ENCODE measurements at places on chromosomes 1 and 21.

- no peak for DNase-seq
These were observed 30.4 kb downstream of the ATP2B4 start for GRCh38 chr1:203656796-203657747.

DNA sequence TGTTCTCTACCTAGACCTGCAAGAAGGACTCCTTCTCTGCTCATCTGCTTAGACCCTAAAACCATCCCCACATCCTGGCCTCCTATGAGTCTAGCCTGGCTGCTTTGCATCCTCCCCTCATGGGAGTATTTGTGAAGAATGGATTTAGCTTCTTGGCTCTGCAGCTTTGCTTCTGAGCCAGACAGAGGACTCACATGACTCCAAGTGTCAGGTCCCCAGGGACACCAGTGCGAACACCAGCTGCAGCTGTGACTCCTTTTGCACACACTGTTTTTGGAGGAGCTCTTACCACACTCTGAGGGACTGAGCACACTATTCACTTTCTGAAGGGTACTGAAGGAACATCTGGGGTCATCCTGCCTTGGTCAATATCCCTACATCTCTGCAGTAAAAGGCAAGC is 131.8 kb upstream of the SGIP1 start:
- DNase-seq = no peak

DNA sequence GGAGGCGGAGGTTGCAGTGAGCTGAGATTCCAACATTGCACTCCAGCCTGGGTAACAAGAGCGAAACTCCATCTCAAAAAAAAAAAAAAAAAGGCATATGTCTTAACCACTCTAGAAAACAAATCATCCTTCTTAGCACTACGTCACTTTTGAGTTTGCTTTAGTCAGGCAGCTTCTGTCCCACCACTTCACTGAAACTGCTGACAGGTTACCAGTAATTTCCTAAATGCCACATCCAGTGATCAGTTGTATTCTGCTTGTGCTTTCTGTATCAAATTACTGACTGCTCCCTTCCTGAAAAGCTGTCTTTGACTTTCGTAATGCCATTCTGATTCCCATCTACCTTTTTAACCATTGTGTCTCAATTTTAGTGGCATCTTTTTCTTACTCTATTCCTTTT is 21.7 kb downstream of the RCOR3 start:
- no peak for DNase-seq

DNA sequence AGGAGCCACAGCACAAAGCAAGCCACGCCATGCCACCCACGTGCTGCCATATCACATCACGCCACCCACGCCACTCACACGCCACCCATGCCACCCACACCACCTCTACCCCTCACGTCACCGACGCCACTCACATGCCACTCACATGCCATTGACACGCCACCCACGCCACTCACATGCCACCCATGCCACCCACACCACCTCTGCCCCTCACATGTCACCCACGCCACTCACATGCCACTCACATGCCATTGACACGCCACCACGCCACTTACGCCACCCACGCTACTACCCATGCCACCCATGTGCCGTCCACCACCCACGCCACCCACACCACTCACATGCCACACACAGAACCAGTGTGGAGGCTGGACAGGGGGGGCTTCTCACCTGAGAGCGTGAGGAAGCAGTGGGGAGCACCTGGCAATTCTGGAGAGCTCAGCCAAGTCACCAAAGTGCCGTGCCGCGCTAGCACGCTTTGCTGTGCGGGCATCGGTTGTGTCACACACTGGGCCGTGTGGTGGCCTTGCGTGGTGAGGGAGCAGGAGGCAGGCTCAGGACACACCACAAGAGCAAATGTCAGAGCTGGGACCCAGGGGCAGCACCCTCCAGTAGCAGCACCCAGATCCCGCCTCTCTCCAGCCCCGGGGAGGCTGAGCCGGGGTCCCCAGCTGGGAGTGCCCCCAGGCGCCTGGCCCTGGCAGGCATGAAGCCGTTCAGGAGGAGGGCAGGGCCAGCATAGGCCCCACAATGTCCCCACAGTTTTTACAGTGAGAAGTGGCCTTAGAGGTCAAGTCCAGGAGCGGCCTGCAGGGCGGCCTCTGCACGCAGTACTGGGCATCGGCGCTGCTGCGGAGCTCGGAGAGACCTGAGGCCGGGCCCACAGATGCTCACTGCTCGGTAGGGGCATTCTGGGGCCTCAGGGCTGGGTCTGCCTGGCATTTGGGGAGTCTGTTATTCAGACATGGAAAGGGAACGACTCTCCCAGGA is 70.0 kb downstream of the AGPAT3 start:
- no peak for DNase-seq

- DNase-seq = no peak
These were observed 7.4 kb downstream of the PLEKHN1 start for GRCh38 chr1:973459-974292.

DNA sequence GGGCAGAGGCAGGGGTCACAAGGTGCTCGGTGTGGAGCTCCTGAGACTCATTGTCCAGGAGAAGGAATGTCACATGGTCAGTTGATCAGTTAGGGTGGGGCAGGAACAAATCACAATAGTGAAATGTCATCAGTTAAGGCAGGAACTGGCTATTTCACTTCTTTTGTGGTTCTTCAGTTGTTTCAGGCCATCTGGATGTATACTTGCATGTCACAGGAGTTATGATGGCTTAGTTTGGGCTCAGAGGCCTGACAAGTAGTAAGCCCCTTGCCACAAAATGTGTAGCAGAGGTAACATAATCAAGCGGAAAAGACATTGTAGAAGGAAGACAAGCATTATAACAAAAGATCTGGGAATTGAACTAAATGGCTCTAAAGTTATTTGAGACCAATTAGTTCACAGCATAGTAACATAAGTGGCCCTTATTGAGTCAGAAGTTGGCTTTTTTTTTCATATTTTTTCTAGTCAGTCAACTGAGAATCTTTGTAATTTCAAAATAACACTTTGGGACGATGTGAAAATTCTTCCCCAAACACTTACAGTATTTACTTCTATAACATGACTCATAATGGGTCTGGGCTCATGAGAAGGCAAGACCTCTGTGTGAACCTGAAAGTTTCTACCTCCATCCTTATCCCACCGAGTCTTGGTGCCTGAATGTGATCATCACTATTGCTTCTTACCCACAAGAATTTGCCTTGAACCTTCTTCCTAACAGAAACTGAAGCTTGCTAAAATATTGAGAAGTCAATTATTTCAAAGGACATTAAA is 137.0 kb upstream of the DPT start:
- no peak for DNase-seq

GRCh38 chr1:172948457-172948856 is 102.3 kb downstream of the TNFSF18 start:
- peak; percentile 38 for DNase-seq

DNA sequence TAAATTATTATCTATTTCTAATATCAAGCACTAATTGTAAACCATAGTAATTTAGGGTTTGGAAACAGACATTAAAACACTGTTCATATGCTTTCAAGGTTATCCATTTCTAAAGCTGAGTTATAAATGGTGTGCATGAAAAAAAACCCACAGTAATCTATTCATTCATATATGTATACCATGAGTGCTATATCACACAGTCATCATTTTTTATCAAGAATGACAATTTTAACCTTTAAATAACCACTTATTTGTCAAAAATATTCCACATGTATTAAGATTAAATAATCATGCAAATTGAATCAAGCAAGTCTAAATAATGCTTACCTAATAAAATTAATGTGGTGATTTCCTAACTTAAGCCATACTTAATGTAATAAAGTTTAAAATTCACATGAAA is 6.0 kb downstream of the ZSWIM5 start:
- DNase-seq = no peak

DNA sequence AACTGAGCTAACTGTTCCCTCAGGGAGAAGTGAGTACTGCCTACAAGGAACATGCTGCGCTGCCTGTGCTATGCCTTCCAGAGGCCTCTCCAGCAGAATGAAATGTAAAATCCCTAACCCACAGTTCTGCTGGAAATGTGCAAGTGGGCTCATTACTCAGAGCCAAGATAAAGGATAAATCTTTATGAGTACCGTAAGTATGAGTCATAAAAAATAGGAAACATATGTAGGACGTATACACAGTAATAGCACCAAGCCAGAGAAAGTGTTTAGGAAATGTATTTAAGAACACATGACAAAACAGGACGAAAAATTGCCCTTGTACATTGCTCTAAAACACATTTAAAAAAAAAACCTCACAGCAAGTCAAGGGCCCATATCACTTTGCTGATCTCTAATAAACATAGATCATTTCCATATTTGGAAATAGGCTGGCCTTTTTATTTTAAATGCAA is 104.6 kb downstream of the TGFBR3 start:
- no peak for DNase-seq

DNA sequence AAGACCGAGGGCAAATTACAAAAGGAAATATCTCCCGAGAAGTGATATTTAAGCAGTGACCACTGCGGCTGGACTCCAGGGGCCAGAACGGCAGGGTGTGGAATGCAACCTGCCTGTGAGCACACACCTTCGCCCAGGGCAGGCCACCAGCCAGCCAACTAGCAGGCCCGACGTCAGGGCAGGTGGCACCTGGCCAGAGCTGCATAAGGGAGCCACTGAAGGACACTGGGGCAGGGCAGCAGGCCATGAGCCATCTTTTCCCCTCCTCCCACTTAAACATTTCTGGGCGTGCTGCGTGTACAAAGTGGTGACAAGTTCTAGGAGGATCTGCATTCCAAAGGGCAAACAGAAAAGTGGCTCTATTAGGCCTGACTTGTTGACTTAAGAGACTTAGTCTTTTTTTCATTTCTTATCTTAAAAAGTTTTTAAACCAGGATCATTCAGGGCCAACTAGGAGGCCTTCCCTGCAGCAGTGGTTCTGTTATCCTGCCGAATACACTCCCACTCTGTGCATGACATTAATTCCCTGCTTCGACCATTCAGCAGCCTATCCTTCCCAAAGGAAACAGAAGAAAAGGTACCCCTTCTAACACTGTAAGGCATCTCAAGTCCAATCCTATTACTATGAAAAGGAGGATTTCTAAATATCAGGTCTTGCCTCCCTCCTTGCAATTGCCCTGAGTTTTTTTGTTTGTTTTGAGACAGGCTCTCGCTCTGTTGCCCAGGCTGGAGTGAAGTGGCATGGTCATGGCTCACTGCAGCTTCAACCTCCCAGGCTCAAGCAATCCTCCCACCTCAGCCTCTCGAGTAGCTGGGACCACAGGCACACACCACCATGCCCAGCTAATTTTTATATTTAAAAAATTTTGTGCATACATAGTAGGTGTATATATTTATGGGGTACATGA is 96.3 kb downstream of the BCAR3 start:
- peak; percentile 29 for DNase-seq

DNA sequence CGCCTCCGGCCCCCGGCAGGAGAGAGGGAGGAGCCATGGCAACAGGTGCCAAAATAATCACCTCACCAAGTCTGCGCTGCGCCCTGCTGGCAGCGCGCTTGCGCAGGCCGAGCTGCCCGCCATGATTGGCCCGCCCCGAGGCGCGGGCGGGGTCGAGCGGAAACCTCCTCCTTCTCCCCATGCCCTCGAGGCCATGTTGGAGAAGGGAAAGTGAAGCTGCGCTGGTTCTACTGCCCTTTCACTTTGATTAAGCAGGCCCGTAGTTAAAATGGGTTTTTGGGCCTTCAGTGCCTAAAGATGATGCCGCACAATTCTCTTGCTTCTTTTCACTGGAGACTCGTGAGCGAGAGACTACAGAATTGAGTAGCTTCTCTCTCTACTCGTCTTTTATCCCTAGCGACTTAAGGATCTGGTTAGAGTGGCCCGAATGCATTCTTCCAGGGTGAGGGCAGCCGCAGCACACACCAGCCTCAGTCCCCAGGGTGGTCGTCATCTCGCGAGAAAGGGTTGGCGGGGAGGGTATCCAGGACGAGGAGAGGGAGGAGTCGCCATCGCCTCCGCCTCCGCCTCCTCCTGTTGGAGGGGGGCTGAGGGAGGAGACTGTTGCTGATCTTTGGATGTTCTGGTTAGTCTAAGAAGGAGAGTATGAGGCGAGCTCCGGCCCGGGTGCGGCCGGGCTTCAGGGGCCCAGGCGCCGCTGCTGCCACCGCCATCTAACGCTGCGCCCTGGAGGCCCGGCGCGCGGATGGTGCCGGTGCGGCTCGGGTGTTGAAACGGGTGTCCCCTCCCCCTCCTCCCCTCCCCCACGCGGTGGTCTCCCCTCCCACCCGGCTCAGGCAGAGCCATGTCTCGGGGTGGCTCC is at the start of gene DCAF6:
Gene DCAF6 (plus strand): TSS at position 616 of the 862 bp plus-strand sequence. CDS start 229 bp downstream, at position 845.
- DNase-seq = peak; percentile 99

GRCh38 chr1:103854279-103854678 is 104.6 kb downstream of the AMY1C start:
- no peak for DNase-seq

DNA sequence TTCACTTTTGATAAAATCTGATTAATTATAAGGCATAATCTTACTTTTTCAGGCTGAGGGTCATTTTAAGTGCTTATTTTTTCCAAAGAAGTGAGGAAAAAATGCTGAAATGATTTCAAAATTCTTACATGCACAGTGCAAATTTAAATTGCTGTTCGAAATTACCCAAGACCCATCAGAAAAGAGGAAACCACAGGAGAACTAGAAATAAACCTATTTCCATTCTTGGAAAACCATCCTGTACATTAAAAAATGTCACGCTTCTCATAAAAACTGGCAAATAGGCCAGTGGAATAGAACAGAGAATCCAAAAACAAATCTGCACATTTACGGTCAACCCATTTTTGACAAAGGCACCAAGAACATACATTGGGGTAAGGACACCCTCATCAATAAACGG is 414.9 kb downstream of the SMYD3 start:
- no peak for DNase-seq

DNA sequence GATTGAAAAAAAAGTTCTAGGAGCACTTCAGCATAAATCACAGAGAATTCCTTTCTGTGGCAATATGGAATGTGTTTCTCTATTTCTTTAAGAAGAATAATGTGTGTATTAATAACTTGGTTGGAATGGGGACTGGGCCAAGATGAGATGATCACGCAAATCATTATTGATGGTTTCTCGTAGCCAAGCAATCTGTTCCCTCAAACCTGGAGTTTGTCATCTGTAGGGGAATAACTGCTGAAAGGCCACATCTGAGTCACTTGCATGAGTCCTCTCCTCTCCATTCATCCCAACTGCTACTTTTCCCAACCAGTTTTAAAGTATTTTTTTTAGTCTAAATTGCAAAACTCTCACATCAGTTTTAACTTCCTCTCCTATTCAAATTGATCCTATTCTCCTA is 480.4 kb downstream of the PLPP3 start:
- DNase-seq = peak; percentile 65

GRCh38 chr1:7505771-7506453 is 265.2 kb upstream of the VAMP3 start:
- no peak for DNase-seq

DNA sequence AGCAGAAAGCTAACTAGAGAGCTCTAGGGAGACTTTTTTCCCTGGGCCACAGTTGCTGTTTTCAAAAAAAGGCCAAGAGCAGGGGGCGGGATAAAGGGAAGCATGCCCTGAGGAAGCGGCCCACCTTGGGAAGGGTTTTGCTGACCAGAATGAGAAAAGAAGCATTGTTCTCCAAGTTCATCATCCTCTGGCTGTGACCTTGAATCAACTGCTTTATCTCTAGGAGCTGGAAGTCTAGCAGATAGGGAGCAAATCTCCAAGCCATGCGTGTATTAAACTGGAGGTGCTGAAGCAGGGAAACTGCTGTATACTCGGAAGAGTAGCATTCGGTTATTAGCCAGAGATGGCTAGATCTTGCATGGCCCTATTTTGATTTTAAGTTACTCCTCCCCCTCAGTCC is 64.8 kb downstream of the ATP2B4 start:
- no peak for DNase-seq
